Transverse colon (tissue), 4 donors: ENCODE measurements at places on chromosomes 12 and 14.

DNA sequence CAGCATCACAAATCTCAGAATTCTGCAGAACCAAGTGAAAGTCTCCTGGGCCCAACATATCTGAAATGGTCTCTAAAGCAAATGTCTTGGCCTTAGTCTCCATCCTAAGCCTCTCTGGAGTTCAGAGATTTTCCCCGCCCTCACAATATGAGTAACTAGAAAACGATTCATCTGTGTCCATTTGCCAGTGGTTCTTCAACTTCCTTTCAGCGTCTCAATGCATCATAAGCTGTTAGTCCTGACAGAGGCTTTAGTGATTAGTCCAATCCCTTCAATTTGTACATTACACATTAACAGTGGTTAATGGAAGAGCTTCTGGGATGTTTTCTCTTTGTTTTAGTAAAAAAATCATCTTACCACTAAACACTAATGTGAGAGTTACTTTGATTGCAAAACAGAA, 17.4 kb downstream of the NPC2 start:
- no peak for DNase-seq

GRCh38 chr12:122394626-122395194, 27.8 kb downstream of the CLIP1 start:
- DNase-seq = no peak

DNA sequence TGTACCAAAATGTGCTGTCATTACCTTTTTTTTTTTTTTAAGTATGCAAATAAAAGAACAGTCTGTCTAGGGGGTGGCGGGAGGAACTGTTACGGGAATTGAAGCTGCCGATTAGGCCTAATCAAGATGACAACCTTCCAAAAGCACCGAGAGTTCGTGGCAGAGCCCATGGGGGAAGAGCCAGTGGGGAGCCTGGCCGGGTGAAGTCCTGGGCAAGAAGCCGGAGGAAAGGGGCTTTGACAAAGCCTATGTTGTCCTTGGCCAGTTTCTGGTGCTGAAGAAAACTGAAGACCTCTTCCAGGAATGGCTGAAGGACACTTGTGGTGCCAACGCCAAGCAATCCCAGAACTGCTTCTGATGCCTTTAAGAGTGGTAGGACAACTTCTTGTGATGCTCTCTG, 42.6 kb downstream of the ACTN1 start:
- DNase-seq = no peak

DNA sequence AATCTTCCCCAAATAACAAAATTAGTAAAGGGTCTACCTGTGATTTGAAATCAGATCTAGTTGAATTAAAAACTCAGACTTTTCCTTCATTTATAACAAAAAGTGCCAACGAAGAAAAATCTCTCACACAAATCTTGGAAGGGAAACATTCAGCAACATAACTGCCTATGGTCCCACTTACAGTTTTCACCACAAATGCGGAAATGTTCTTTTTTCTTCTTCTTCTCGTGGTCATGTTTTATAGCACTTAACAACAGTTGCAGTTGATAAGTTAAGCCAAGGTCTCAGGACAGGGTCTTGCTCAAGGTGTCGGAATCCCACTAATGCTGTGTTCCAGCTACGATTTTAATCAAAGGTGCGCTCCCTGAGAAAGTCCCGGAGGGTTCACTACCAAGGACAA, 10.1 kb downstream of the RNASE6 start:
- no peak for DNase-seq
